ENCODE measurements at places on chromosomes 2 and 18.

- no peak for DNase-seq
These were observed 265.3 kb upstream of the NXPH2 start for GRCh38 chr2:139045524-139045923.

- no peak for DNase-seq
These were observed 69.5 kb downstream of the LAMA1 start for GRCh38 chr18:7048081-7048480.

- peak; percentile 33 for DNase-seq
These were observed 8.3 kb downstream of the SLC4A5 start for GRCh38 chr2:74334931-74335333.

DNA sequence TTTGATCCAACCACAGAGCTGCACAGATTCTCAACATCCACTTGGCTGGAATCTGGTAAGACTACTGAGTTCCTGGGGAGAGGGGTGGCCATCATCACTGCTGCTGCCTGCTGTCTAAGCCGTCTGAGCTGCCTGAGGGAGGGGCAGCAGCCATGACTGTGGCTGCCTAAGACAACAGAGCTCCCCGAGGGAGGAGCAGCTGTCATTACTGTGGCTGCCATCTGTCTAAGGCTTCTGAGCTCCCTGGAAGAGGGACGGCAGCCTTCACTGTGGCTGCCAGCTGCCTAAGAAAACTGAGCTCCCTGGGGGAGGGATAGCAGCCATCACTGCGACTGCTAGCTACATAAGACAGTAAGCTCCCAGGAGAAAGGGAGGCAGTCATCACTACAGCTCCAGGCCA, 584.4 kb downstream of the NR4A2 start:
- DNase-seq: no peak

- no peak for DNase-seq
These were observed 44.8 kb downstream of the CHMP3 start for GRCh38 chr2:86518481-86518880.

DNA sequence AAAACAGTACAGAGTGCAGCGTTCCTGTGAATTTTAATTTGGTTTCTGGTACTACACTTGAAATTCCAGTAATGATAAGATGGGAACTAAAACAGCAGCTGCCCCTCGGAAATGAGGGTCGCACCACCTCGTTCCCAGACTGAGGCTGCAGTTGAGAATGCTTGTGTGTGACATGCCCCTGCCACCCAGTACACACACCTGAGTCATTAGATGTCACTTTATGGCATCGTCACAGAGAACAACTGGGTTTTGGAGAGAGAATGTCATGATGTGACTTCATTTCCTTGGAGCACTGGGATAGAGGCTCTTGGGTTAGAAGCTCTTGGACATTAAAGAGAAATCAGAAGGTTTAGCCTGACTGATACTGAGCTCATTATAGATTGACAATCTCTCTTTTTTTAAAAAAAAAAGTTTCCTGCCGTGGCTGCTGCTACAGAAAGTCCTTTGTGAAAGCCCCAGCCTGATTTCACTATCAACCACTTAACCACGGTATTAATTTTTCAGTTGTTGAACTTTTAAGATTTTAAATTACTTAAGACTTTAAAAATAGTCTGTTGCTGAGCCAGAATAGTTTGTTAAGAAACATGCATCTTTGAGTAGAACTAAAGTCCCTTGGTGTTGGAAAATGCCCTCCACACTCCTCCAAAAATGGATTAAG, 24.5 kb downstream of the BCL2L11 start:
- no peak for DNase-seq

DNA sequence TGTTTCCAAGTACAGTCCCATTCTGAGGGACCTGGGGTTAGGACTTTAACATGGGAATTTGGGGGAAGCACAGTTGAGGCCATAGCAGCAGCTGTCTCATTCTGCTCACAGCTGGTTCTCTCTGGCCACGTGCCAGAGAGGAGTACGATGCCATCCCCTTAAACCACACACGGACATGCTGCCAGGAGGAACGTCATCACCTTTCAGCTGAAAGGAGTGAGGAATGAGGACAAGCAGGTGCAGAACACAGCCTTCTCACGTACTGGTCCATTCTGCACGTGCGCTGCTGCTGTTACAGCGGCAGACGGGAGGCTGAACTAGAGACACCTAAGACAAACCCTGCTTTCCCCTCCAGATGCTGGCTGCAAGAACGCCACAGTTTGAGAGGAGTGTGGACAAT, 33.5 kb downstream of the ODC1 start:
- DNase-seq: no peak

DNA sequence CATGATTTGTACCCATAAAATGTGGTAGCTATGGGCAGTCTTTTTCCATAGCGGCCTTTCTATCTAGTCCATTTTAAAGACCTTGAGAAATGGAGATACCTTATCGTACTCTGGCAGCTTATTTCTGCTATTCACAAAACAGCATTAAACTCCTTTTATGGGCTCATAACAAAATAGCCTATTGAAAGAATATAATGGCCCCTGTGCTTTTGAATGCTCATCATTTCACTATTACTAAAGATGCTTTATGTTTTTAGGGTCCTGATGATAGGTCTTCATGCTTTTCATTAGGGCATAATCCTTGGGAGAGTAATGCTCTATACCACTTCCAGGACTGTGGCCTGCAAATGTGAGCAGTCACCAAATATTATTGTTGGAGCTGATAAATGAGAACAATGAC, 7.3 kb upstream of the TMEM178A start:
- no peak for DNase-seq

- no peak for DNase-seq
These were observed 118.9 kb upstream of the ARL4C start for GRCh38 chr2:234615643-234616356.

GRCh38 chr2:19026261-19026660, 332.2 kb downstream of the OSR1 start:
- no peak for DNase-seq

DNA sequence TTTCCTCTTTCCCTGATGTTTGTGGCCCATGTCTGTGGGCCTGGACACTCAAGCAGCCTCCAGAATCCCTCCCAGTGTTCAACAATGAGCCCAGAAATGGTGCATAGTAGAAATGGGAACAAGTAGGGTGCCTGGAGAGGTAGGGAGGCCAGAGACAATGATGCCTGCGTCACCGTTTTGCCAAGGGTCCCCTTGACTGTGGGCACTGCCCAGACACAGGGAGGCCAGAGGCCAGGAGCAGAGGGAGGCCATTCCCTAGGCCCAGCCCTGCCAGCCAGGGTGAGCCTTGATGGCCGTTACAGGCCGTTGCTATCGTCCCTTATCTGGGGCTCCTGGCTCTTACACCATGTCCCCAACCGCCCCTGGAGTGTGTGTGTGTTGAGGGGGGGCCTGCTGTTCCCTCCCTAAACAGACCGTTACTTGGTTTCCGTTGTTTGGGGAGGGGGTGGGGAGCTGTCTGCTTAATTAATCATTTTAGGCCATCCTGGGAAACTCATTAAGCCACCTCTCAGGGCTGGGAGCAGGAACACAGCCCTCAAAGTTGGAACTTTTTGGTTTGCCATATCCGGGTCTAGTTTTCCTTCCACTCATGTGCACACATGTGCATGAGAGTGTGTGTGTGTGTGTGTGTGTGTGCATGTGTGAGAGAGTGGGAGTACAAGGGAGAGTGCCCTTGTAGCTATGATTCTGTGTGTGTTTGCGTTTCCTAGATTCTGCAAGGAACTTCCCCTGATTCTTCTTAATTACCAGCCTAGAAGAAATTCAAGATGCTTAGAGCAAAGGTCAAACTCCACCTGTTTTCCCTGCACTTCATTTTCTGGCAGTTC, 135.2 kb upstream of the HAAO start:
- no peak for DNase-seq

- DNase-seq: no peak
These were observed 35.4 kb downstream of the PPP4R3B start for GRCh38 chr2:55581874-55582547.

Data from GM18507 (cell line).